Germinal center (tissue), 1 donor: ENCODE measurements at places on chromosomes 7 and 10.

GRCh38 chr10:62661143-62661542 lies 143.4 kb upstream of the ADO start:
- DNase-seq = no peak

- DNase-seq = no peak
Observed at GRCh38 chr10:84334811-84335210, 6.4 kb downstream of the CCSER2 start.

DNA sequence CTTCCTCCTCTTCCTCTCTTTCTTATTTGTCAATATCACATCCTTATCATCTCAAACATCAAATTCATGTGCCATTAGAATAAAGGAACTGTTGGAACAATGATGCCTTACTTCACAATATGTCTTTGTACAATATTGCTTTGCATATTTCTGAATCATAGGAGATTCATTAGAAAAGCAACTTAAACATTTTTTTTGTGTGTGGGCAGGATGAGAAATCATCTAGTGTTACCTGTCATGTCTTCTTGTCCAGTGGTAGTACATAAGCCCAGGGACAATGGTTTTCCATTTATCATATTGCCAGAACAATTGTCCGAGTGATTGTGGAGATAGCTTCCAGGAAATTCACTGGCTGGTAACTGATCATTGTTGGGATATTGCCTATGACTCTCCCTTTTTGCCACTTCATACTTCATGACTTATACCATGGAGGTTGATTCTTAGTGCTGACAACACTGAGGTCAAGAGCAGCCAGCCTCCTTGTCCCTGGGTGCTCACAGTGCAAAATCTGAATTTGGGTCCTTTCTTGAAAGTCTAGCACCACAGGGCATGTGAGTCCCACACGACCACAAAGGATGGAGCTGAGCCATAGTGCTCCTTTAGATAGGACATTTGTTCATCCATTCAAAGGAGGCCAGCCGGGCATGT lies 215.0 kb downstream of the MDFIC start:
- DNase-seq = no peak

DNA sequence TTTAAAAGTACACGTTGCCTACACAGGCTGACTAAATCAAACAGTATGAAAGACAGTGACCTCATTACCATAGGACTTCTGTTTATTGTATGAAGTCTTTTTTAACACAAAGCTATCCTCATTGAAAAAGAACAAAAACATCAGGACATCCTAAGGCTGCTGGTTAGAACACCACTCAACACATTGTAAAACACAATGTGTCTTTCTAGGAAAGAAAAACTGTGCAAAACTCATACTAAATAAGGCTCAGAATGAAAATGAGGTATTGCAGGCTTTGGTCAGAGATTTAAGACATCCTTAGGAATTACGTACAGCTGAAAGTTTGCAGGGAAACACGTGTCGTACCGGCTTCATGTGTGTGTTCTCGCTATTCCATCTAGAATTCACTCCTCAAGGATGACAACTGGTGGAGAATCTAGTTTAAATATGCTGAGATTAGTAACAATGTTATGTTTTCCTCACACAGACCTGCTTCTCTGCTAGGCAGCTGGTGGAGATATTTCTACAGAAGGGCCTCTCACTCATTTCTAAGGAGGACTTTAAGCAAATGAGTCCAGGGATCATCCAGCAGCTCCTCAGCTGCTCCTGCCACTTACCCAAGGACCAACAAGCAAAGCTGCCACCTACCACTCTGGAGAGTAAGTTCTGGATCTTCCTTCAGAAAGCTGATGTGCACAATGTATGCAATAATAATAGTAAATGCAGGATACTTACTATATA lies 29.3 kb downstream of the SLC39A12 start:
- no peak for DNase-seq

DNA sequence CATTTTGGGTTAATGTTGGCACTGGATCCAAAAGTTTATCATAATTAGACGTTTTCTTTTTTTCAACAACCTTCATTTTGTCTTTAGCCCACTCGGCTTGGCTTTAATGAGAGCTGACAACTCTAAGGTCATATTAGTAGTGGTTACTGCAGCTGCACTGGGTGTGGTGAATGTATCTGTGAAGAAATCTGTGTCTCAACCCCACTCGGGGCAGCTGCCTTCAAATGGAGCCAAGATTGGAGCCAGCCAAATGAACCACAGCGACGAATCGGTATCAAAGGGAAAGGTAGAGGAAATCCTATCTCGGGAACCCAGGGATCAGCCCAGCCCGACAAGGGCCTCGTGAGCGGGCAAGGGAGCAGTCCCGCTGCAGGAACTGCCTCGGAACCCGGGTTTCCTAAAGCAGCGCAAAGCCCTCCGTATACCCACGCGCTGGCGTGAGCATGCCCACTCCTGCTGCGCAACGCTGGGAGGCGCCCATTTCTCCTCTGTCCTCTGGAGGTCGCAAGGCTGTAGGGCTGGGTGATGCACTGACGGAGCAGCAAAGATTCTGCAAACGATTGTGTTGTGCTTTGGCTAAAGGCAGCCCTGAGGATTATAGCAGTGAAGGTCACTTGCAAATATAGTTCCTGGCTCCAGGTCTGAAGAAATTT lies 98.7 kb upstream of the MBL2 start:
- DNase-seq = no peak

DNA sequence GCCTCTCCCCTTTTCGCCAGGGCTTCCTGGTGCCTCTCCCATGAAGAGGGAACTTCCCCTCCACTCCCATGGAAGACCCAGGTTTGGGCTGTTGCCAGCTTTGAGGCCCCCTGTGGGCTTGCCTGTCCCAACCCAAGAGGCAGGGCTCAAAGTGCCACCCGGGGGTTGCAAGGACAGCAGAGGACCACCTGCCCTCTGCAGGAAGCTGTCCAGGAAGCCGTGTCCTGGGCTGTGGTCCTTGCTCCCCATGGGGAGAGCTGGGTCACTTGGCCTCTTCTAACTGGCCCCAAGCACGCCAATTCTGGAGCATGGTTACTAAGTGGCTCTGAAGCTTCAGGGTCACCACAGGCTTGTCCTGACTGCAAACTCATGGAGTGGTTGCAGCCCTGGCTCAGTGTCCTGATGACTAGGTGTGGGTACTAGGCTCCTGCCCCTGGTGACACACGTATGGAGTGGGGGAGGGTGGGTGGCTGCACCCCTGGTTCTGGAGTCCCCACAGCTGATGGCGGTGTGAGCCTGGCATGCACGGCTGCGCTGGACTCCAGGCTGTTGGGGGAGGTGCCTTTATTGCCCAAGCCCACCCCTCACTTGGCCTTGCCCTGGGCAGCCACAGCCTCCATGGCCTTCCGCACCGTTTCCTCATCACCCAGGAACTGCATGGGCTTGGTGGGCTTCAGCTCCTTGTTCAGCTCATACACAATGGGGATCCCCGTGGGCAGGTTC lies 3.0 kb downstream of the PGAM2 start:
- no peak for DNase-seq

DNA sequence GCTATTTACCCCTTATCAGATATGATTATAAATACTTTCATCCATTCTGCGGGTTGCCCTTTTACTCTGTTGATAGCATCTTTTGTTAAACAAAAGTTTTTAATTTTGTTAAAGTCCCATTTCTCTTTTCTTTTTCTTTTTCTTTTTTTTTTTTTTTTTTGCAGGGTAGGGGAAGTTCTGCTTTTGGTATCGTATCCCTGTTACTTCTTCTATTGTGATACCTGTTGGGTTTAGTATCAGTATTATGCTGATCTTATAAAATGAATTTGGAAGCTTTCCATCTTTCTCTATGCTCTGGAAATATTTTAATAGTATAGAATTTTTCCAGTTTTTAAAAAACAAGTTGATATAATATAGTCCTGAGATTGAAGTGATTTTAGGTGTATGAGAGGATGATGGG lies 6.0 kb downstream of the CCNJ start:
- no peak for DNase-seq

- DNase-seq = peak; percentile 66
Observed at GRCh38 chr7:98745722-98746318, 124.0 kb downstream of the TMEM130 start.

GRCh38 chr10:14476641-14477407 lies 146.1 kb upstream of the FRMD4A start:
- no peak for DNase-seq

DNA sequence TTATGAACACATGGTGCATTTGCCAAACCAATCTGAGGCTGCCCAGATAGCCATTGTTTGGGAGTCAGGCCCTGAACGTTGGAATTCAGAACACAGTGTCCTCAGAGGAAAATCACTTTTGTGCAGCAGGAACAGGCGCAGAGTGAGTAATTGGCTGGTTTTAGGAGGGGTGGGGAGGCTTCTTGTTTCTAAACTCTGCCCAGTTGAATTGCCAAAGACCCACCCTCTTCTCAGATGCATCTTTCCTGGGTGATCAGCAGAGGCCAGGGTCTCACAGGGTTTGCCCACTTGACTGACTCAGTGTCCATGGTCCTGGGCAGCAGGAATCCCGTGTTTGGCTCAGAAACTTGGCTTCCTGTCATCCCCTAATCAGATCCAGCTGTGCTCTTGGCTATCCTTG lies 24.3 kb downstream of the PRLHR start:
- no peak for DNase-seq

DNA sequence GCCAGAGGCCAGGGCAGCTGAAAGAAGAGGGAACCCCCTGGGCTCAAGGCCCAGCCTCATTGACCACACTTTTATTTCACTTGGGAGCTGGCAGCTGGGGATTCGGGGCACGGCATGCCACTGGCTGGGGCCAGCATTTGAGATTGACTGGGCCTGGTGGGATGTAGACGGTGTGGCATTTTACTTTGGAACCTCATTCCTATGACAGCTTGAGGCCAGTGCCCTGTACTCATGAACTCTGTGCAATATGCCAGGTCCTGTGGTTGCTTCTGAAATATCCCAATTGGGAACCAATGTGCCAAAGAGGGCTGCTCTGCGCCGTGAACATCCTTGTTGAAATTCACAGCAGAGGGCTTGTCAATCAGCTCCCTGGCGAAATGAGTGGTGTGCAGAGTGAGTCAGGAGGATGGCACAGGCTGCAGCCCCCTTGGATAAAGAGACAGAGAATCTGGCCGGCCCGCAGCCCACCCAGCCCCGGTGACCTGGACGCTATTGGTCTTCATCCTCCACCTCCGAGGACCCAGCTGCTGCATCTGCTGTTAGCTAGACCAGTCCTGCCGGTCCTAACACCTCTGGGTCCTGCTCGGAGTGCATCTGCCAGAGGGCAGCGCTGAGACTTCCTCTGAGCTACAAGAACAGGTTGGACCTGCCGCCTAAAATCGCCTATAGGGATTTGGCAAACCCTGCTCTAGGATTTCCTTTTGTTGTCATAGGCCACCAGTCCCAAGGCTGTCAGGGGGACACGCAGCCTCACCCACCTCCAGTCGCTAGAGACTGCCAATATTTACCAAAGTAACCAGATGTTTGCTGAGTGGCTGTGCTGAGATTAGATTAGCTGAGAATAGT lies 58.0 kb downstream of the PRKAG2 start:
- no peak for DNase-seq

GRCh38 chr7:75042286-75042685 lies 31.3 kb downstream of the RCC1L start:
- DNase-seq = no peak

DNA sequence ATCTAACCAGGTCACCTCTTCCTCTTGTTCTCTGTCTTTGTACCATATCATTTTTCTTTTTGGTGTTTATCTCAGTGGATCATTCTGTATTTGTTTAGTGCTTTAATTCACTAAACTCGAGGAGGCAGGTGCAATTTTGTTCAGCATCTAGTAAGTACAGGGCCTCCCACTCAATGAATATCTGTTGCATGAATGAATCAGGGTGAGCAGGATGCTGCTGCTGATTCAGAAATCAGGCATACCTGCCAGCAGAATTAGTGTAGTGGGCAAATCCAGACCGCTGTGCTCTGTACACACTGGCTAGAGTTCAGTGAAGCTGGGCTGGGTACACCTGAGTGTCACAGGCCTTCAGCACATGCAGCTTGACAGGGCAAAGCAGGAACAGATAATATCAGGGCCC lies 511.9 kb downstream of the SUGCT start:
- no peak for DNase-seq

GRCh38 chr7:40836218-40836617 lies 701.4 kb downstream of the SUGCT start:
- DNase-seq = peak; percentile 53

GRCh38 chr10:7952266-7952665 lies 102.2 kb upstream of the GATA3 start:
- no peak for DNase-seq

GRCh38 chr7:156173748-156174353 lies 361.6 kb upstream of the SHH start:
- DNase-seq = no peak

DNA sequence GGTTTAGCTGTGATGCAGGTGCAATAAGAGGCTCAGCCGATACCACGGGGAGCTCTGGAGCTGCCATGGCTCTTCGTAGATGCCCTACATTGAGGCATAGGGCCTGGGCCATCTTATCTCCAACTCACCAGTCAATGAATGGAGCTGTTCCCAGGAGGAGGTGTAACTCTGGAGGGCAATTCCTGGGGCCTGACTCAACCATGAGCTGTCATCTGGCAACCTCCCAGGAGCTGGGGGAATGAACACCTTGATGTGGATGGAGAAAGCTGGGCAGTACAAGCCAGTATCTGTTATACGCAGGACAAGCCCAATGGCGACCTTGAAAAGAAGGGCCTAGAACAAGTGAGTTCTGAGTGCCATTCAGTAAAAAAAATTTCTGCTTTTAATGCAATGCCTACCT lies 224.0 kb upstream of the PLXDC2 start:
- DNase-seq = no peak

- DNase-seq = no peak
Observed at GRCh38 chr7:35700333-35700732, 5.4 kb upstream of the HERPUD2 start.

DNA sequence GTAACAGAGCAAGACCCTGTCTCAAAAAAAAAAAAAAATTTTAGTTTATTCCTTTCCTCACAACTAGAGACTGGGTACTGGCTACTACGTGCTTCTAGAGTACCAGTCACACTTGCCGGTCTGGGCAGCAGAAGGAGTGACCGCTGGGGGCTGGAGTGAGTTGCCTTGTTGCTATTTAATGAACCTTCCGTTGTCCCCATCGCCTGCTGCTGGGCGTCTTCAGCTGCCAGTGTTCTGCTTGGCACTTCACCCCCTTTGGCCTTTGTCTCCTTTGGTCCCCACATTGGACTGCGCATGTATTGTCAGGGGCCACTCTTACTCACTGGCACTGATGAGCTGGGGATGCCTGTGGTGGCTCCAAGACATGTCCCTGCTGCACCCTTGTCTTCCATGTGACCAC lies 110.6 kb downstream of the CLEC2L start:
- DNase-seq = no peak

- no peak for DNase-seq
Observed at GRCh38 chr10:132052124-132052523, 13.6 kb upstream of the JAKMIP3 start.

- DNase-seq = no peak
Observed at GRCh38 chr7:117946151-117946633, 73.0 kb upstream of the CTTNBP2 start.

- DNase-seq = peak; percentile 58
Observed at GRCh38 chr7:31488562-31489203, 25.2 kb upstream of the ITPRID1 start.

- no peak for DNase-seq
Observed at GRCh38 chr7:132402751-132403245, 173.5 kb downstream of the PLXNA4 start.

- peak; percentile 24 for DNase-seq
Observed at GRCh38 chr10:33772370-33773252, 438.1 kb upstream of the NRP1 start.

GRCh38 chr10:28014651-28015050 lies 15.8 kb upstream of the ODAD2 start:
- no peak for DNase-seq
